ENCODE measurements at places on chromosomes 3 and 15.

DNA sequence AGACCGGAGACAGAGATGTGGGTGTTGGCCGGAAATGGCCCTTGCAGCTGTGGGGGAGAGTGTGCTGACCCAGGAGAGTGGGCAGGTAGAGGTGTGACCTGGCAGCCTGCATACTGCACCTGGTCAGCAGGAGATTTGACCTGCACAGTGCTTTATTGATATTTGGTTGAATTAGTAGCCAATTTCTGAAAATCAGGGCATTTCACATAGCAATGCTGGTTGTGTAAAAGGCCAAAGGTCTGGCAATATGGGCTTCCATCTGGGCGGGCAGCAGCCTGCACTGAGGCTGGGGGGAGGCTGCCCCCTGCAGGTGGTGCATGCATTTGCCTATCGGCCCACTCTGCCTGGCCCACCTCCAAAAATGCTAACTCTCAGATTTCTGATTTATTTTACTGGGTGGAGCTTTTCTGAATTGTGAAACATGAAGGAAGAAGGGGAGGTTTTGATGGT lies 9.4 kb upstream of the MGLL start:
- DNase-seq = no peak

DNA sequence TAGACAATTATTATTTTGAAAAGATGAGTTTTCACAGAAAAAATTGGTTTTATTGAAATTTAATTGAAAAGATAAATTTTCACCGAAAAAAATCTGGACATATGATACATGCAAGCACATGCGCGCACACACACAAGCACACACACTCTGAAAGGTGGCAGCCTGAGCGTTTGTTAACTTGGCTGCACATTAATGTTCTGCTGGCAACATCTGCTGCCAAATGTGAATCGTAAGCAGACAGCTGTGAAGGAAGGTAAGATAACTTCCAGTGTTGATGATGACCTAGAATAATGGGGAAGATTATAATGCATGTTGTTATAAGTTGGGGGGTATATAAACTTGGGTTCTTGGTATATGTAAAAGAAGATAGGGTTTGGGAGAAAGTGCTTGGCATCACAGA lies 18.4 kb upstream of the CMTM7 start:
- no peak for DNase-seq

GRCh38 chr3:101898752-101899169 lies 49.4 kb downstream of the NFKBIZ start:
- DNase-seq = no peak

GRCh38 chr3:46298871-46299607 lies 54.9 kb upstream of the CCR2 start:
- peak; percentile 31 for DNase-seq

DNA sequence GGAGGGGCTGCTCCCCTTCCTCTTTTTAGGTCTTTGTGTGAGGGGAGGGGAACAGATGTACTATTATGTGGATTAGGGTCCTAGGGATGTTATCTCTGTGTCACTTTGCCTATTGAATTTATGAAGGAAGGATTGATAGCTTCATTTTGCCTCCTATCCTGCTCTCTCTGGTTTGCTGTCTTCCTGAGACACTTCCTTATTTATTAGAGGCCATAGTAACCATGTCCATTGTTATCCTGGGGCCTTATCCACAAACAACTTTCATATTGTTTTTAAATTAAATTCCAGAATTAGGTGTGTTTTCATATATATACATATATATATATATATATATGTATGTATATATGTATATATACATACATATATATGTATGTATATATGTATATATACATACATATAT lies 83.2 kb upstream of the LRRFIP2 start:
- no peak for DNase-seq

- no peak for DNase-seq
Measured at GRCh38 chr3:58260261-58260731, 22.7 kb downstream of the ABHD6 start.

DNA sequence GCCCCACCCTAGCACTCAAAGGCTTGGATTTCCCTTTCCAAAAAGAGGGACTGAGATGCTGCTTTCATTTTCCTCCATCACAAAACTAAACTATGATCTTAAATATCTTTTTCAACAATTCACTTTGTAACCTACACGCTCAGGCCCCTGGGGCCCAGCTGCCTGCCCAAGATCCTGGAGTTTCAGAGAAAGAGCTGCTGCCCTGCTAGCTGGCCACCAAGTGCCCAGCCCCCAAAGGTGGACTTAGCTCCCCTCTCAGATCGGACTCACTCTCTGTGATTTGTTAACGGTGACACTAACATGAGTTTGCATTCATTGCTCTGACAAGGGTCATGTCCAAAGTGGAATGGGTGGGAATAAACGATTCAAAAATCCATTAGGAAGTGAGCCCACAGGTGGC lies 119.6 kb upstream of the SMAD3 start:
- no peak for DNase-seq

DNA sequence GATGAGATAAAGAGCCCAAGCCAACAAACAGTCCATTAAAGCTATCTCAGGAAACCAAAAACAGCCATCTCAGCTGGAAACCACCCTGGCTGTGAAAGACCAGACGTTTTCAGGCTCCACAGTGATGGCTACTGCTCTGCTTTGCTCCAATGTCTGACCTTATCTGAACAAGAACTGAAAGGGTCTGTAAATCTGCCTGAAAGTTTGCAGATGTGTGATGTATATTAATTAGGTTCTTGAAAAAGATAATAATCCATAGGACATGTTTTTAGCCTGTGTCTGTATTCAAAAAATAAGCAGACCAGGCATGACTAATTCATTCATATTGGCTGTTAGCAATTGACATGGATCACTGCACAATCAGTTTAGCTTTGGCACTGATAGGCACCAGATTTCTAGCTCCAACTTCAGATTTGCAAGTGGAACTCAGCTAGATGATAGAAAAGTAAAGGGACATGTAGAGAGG lies 611.4 kb upstream of the NAALADL2 start:
- DNase-seq = no peak

DNA sequence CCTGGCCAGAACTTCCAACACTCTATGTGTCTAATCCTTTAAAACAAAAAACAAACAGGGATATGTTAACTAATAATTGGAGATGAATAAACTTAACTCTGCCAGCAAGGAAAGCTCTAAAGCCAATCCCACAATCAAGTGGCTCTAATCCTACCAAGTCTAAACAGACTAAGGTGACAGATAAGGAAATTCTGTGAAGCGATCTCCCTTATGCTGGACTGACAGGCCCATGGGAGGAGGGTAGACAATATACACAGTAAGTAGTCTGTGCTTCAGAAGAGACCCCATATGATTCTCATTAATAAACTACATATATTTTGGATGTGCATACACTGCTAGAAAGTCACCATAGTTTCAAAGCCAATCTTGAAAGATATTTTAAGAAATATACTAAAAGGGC lies 10.1 kb downstream of the VPS13C start:
- DNase-seq = no peak

- DNase-seq = no peak
Measured at GRCh38 chr15:80662757-80663553, 32.2 kb upstream of the ABHD17C start.

GRCh38 chr15:43511012-43511885 lies 6.2 kb upstream of the MAP1A start:
- peak; percentile 24 for DNase-seq

- DNase-seq = no peak
Measured at GRCh38 chr3:26422415-26422814, 200.2 kb upstream of the LRRC3B start.

DNA sequence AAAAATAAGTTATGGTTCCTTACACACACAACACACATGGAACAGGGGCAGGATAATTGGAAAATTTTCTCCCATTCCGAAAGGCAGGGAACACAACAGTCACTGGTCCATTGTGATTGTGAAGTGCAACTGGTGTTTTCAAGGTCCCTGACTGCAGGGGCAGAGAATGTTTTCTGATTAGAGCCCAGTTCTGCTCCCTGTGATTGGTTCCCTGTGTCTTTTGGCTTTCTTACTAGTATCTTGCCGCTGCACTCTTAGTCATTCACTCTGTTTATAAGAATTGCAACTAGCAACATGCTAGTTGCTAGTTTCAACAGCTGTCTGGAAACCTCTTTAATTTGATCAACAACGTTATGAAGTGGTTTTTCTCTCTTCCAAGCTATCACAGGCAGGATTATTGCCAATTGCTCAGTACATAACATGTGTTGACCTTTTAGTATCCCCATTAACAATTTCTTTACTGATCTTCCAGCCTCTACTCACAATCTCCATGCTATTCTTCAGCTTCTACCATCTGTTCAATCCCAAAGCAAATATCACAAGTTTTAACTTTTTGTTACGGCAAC lies 177.5 kb downstream of the EPHA6 start:
- DNase-seq = no peak

DNA sequence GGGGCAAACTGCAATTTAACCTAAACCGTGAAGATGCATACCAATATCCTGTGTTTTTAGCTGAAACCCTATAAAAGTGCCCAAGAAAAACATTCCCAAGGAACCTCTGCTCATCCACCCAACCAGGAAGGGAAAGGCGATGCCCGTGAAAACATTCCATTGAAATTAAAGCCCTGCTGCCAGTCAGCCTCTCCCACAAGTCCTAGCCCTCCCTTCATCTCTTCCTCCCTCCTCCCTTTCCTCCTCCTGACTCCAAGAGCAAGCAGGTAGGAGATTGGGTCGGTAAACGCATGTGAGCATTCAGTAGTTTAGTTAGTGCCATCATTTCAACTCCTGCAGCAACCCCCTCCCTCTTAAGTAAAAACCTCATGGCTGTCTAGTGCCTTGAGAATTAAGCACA lies 27.7 kb downstream of the HES1 start:
- DNase-seq = no peak

DNA sequence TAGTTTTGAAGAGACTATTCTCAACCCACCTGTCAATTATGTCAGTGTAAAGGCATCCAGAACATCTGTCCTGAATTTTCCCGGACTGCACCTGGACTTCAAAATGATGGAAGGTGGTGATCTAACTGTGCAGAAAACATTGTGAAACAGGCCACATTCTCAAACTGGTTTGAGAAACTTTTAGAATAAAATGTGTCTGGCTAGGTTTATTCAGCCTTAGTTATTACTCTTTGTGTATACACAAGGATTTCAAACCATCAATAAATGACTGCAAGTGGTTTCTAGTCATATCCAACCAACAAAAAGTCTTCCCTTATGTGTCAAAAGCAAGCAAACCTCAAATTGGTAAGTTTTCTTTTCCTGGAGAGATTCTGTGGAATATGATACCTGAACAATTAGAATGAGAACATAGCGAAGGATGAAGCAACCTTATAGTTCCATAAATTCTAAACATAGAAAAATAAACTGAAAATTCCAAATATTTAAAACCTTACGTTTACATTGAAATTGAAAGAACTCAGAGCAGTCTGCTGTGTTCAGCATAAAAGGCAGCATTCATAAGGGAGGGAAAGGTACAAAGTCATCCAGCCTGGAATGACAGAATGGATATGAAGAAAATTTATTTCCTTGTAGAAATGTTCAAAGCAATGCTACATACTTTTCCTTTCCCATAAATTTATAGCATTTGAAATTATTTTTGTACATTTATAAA lies 306.6 kb upstream of the TGFBR2 start:
- no peak for DNase-seq

GRCh38 chr3:31275038-31275572 lies 257.6 kb upstream of the STT3B start:
- no peak for DNase-seq

- DNase-seq = no peak
Measured at GRCh38 chr3:76107935-76108570, 322.7 kb upstream of the ZNF717 start.

GRCh38 chr3:158279609-158280008 lies 169.7 kb downstream of the RSRC1 start:
- DNase-seq = no peak

GRCh38 chr3:99355465-99355864 lies 282.9 kb upstream of the COL8A1 start:
- DNase-seq = no peak

DNA sequence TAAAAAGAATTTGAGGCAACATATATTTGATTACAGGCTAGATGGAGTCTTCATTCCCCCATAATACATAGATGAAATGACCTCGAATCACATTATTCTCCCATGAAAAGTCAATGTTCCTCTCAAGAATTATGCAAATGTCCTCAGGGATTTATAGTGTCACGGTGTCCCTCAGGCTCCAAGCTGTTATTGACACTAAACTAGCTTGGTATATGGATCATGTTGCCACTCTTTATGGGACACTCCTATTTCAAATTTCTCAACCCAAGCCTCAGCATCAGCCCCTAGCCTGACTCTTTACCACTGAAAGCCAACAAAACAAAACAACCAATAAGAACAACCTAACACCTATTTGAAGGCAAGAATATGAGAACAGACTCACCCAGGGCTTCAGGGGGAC lies 139.8 kb downstream of the TPRG1 start:
- no peak for DNase-seq

GRCh38 chr15:63308947-63309346 lies 31.5 kb downstream of the APH1B start:
- DNase-seq = no peak

- DNase-seq = no peak
Measured at GRCh38 chr15:99842071-99842470, 108.8 kb upstream of the LYSMD4 start.

DNA sequence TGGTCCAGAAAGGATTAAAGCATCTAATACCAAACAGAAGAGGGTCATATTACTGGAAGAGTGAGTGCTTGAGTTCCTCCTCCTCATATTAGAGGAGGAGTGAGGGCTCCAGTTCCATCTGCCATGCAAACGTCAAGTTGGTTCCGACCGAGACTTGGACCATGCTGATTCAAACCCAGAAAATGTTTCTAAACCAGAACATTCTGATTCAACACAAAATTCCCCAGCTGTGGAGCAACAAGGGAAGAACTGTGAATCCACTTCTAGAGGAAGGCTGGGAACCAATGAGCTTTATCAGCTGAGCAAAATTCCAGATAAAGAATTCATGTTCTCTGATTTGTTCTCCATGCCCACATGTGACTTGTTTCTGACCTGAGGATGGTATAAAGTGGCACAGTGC lies 135.6 kb upstream of the WNT5A start:
- DNase-seq = no peak
